ENCODE measurements at places on chromosomes 11 and 22. TPM values are rescaled to one million over a fixed set of nuclear protein-coding genes. Genes with fewer than 3 reads are reported as not detected.

DNA sequence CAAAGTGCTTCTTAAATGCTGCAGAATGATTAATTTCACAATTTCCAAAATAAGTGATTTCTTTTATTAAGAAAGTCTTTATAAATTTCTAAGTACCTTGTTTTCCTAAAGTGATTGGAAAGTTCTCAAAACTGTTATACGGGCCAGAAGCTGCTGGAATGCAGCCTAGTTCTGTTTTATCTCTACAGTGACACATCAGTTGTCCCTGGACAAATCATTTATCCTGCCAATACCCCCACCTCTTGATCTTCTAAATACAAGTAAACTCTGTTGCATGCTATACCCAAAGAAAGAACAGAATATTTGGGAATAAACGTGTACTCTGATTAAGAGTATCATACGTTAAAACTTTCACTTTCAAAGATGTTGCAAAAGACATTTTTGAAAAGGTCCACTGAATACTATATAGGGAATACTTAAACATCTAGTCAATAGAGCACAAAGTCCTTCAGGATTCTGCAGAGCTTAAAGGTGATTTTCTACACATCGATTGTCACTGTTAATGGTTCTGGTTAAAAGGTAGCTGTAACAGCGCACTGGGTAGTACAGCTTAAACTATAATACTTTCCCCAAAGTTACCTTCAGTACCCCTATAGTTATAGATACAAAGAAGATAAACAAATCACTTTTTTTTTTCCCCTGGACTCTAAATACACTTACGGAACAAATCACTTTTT lies 92.1 kb upstream of the APOA1 start:
- H3K36me3 ChIP-seq, result peaks cover 14% of the 10 kb centered on the region
- peaks cover 34% of the 10 kb centered on the region for H3K4me1 ChIP-seq
- no peak overlapping the region for H3K4me3 ChIP-seq

DNA sequence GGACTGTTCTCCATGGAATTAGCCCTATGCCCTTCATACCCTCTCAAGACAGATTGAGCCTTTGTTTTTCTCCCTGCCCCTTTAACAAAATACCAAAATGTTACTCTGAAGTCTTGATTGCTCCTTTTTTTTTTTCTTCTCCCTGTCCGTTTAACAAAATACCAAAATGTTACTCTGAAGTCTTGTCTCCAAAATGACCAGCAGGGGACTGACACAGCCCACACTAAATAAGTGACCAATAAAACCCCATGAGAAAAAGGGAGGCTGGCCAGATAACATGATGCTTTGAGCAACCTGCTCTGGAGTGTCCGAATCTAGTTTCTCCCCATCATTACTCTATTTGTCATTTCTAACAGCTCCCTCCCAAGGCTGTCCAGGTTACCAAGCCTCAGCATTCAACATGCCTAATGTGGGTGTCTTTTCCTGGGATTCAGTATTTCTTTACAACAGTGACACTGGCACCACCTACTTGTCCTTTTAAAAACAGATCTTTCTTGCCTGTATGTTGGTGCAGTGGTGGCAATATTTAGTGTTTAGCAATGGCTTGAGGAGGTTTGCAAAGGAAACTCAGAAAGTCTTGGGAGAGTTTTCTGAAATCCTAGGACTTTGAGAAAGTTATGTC lies 42.7 kb upstream of the SLC1A2 start:
- no peak for DNase-seq
- H3K36me3 ChIP-seq, result no peaks in the 10 kb centered on the region
- H3K27me3 ChIP-seq, result no peaks in the 10 kb centered on the region
- H3K4me3 ChIP-seq, result no peak overlapping the region

Gene CCDC73
- total RNA-seq, result 0.24 TPM

Gene F2
- 1,327 TPM for total RNA-seq

Gene ROM1
- total RNA-seq, result 1.2 TPM
